ENCODE measurements at places on chromosomes 5 and 9. TPM values are rescaled to one million over a fixed set of nuclear protein-coding genes. Genes with fewer than 3 reads are reported as not detected.

GRCh38 chr9:83772860-83773259 is 44.7 kb downstream of the GKAP1 start:
- DNase-seq, result no peak

- DNase-seq, result no peak
These were observed 19.8 kb upstream of the KCNV2 start for GRCh38 chr9:2697492-2697891.

DNA sequence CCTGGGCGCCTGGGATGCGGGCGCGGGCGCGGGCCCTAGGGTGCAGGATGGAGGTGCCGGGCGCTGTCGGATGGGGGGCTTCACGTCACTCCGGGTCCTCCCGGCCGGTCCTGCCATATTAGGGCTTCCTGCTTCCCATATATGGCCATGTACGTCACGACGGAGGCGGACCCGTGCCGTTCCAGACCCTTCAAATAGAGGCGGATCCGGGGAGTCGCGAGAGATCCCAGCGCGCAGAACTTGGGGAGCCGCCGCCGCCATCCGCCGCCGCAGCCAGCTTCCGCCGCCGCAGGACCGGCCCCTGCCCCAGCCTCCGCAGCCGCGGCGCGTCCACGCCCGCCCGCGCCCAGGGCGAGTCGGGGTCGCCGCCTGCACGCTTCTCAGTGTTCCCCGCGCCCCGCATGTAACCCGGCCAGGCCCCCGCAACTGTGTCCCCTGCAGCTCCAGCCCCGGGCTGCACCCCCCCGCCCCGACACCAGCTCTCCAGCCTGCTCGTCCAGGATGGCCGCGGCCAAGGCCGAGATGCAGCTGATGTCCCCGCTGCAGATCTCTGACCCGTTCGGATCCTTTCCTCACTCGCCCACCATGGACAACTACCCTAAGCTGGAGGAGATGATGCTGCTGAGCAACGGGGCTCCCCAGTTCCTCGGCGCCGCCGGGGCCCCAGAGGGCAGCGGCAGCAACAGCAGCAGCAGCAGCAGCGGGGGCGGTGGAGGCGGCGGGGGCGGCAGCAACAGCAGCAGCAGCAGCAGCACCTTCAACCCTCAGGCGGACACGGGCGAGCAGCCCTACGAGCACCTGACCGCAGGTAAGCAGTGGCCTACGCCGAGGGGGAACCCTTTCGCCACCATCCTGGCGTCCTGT is at the start of gene EGR1:
TSS of gene EGR1 (plus strand) at position 219 of the 864 bp plus-strand sequence. CDS start at position 502, 283 bp downstream.
- peak; percentile 98 for DNase-seq

DNA sequence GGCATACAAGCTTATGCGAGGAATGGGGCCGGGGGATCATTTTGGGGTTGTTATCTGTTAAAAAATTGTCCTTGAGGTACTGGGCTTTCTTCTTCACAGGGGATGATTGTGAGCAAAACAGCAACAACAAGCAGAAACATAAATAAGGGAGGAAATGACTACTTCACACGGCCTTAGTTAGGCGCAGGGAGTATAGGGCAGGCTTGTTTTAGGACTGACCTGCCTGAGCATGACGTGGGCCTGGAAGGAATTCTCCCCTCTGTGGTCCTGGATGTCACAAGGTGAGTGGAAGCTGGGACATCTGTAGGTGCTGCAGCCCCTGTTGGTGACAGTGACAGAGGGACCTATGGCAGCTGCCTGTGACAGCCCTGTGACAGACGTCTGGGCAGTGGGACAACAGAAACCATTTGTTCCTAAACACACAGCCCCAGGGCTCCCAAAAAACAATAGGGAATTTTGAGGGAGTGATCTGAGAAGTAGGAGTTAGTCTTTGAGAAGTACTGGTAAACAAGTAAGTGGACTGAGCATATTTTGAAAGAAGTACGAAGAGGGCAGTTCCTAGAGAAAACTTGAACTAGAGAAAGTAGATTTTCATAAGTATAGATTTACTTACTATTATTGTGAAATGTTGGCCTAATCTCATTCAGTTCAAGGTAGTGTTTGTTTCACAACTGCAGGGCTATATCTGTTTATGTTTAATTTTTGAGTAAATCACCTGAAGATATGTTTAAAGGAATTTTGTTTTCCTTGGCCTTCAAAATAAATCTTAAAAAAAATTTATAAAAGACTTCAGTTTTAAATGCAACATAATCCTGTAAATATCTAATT is 113.1 kb downstream of the KDM4C start:
- DNase-seq, result no peak

The ENHO gene
- not detected for total RNA-seq

The CDC25C gene
- 10.8 TPM for total RNA-seq

The CDC20B gene
- total RNA-seq, result not detected

Data from MCF 10A (cell line).